ENCODE measurements at places on chromosomes 4 and X.

GRCh38 chr4:77431546-77431945, 174.1 kb upstream of the CXCL13 start:
- DNase-seq, result no peak

- DNase-seq, result no peak
Observed at GRCh38 chr4:2253160-2254084, 8.5 kb downstream of the MXD4 start.

DNA sequence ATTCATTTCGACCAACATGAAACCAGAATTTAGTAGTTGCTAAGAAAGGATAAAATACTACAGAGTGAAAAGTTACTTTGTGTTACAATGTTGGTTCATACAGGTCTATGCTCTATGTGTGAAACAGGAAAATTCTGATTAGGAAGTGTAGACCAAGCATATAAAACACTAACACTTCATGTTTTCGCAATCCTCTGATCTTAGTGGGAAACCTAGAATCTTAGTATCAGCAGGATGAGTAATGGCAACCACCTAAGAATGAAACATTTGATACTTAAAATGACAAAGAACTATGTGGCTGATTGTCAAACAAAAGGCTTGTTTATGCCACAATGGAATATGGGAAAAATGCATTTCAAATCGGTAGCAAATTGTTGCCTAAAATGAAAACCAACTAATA, 116.1 kb downstream of the AMMECR1 start:
- DNase-seq, result no peak

GRCh38 chrX:12975991-12976558, 1.2 kb downstream of the TMSB4X start:
- DNase-seq, result peak; percentile 24

DNA sequence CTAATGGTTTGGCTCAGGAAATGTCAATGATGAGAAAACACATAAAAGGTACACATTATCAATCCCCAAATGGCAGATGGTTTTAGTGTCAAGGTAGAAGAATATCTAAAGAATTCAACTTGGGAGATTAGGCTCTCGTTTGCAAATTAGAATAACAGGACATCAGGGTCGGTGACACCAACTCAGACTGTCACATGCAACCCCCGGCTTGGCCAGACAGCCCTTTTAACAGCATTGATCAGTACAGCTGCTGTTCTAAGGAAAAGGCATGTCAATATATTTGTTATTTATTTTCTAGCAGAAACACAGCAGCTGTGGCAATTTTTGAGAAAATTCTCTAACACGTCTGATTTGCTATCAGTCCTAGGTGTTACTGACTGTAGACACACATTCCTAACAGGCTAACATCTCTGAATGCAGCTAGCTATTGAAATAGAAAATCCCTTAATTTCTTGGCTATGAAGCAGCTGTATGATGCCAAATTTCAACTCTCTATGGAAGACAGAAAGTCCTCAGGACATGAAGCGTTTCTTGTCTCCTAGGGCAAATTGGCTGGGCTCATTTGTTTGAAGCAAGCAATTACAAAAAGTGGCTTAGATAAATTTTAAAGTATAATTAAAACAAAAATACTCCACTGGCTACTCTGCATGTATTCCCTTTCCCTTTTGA, 269.0 kb upstream of the CXXC4 start:
- DNase-seq, result no peak

GRCh38 chr4:111066887-111067286, 444.0 kb upstream of the PITX2 start:
- no peak for DNase-seq

- DNase-seq, result no peak
Observed at GRCh38 chr4:142817442-142817841, 28.7 kb downstream of the INPP4B start.

DNA sequence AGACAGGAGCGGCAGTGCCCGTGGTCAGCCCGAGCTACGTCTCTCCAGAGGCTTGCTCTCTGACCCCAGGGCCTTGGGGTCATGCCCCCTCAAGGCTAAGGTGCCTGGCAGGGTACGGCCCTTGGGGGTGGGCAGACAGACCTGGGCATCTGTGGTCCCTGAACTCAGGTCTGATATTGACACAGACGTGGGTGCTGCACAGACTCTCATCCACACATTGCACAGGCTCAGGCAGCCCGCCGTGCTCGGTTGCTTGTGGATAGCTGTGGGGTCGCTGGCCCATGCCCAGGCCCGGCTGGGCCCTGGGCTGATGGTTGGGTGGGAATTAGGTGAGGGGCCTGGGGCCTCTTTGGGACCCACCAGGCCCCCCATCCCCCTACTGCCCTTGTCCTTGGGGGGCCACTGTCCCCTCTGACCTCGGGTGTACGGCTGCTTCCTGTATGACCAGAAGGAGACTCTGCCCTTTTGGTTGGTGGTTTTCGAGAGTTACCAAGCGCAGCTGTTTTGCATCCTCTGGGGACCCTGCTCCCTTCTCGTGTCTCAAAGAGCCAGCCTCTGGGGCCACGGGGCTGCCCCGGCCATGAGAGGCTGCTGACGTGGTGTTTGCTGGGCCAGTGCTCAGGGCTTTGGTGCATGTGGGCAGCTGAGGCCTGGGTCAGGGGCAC, 10.1 kb downstream of the FGFRL1 start:
- DNase-seq, result no peak

- no peak for DNase-seq
Observed at GRCh38 chr4:46390355-46391058, 579 bp upstream of the GABRA2 start.

All from NCI-H1930 (cell line).